ENCODE measurements at places on chromosomes 2 and 18.

- DNase-seq = no peak
These were observed 75.8 kb downstream of the DYNC1I2 start for GRCh38 chr2:171762879-171763573.

DNA sequence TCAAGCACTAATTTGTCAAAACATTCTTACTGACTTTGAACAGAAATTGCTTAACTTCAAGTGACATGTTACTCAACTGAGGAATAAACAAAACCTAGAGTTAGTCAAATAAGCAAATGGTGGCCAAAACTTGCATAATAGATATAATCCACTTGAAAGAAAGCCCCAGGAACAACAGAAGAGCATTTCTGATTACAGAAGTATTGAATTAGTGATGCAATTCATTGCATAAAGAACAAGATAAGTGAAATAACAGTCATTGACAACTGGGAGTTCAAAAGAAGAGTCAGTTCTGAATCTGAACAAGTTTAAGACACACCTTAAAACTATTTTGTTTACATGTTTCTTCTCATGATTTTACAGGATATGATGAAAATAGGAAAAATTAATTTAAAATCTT is 30.8 kb downstream of the COBLL1 start:
- DNase-seq = no peak

- no peak for DNase-seq
These were observed 85.6 kb upstream of the HAAO start for GRCh38 chr2:42877936-42878335.

- DNase-seq = no peak
These were observed 387.0 kb upstream of the CDH19 start for GRCh38 chr18:66990909-66991308.

GRCh38 chr2:238061315-238062202 is 758 bp downstream of the SCLY start:
- no peak for DNase-seq

DNA sequence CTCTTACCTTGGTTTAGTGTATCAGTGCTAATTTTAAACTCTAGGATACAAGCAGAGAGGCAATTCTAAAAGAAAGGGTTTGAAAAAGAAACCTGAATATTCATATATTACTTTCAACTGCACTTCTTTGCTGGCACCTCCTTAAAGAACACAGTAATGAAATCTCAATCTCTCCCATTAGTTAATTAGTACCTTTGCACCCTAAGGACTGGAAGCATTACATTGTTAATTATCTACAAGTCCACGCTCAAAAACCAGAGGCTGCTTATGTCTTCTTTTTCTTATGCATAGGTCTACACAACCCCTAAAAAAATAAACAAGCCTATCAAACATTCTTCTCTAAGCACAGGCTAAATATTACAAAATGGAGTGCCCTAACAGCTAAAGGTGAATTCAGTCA is 20.2 kb downstream of the EPHA4 start:
- no peak for DNase-seq

DNA sequence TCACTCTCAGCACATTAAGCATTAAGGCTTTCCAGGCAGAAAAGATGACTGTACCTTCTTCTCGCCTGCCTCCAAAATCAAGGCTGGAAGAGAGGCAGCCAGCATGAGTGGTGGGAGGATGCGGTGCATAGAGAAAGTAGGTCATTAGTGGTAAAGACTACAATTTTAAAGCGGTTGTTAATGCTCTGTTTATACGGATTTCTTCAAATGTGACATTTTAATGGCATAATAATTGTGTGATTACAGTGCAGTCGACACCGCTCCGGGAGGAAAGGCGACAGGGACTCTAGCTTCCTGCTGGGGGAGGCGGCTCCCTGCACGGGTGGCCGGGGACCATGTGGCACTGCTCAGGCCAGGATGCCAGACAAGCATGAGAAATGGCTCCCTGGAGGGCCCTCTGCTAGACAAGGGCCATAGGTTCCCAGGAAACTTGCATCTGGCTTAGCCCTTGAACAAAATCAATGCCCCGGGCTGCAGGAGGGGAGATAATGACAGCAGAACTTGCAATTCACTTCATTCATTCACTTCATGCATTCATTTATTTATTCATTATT is 129.6 kb downstream of the GALNT14 start:
- DNase-seq = no peak

DNA sequence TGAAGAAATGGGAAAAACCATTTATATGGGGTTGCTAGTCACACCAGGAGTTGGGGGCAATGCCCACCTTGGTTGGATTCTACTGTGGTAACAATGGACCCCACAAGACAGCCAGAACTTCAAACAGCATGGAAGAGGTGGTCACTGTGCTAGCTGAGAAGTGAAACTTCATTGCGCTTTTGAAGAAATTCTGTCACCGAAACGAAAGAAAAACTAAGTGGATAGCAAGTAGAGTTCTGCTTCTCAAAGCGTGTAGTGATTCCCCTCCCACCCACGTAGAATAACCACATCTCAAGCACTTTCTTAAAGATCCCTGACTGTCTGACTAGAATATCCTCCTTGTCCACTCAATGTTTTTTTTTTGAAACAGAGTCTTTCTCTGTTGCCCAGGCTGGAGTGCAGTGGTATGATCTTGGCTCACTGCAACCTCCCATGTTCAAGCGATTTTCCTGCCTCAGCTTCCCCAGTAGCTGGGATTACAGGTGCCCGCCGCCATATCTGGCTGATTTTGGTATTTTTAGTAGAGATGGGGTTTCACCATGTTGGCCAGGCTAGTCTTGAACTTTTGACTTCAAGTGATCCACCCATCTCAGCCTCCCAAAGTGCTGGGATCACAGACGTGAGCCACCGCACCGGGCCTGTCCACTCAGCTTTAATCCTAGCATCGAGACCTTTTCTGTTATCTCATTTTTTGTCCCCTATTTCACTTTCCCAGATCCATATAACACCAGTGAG is 30.1 kb upstream of the CCL20 start:
- no peak for DNase-seq

DNA sequence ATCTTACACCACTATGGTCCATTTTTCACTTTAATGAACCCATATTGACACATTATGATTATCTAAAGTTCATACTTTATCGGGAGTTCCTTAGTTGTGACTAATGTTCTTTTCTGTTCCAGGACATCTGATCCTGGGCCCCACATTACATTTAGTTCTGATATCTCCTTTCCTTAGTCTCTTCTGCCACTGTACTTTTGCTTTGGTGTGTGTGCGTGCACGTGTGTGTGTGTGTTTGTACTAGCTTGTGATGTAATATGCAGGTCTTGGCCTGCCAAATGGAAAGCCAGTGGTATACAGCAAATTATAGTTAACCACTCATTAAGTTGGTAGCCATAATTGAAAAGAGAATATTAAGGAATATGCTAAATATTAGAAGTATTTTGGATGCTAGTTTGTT is 88.0 kb downstream of the CDC42EP3 start:
- DNase-seq = no peak

- no peak for DNase-seq
These were observed 16.6 kb downstream of the SP110 start for GRCh38 chr2:230203110-230203676.

GRCh38 chr2:63444565-63445288 is 143.6 kb downstream of the WDPCP start:
- no peak for DNase-seq

Measured in activated T-cell treated with anti-CD3 and anti-CD28 coated beads for 4 hours (primary cell).